Omental fat pad (tissue), 4 donors: ENCODE measurements at places on chromosomes 7 and 10.

DNA sequence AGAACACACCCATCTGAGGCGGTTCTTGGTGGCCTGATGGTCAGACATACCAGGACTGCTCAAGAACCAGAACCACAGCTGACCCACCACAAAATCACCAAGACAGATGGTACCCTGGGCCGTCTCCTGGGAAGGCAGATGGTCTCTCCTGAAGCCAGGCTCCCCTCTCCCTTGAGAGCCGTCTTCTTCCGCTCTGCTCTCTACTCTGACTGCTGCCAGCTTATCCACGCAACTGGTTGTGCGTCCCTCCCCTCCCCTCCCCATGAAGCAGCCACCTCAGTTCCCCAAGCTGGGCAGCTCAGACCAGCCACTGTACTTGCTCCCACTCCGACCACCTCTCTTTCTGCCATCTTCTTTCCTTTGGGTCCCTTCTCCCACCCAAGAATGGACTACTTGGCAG lies 14.0 kb downstream of the PDIA4 start:
- no peak for DNase-seq

DNA sequence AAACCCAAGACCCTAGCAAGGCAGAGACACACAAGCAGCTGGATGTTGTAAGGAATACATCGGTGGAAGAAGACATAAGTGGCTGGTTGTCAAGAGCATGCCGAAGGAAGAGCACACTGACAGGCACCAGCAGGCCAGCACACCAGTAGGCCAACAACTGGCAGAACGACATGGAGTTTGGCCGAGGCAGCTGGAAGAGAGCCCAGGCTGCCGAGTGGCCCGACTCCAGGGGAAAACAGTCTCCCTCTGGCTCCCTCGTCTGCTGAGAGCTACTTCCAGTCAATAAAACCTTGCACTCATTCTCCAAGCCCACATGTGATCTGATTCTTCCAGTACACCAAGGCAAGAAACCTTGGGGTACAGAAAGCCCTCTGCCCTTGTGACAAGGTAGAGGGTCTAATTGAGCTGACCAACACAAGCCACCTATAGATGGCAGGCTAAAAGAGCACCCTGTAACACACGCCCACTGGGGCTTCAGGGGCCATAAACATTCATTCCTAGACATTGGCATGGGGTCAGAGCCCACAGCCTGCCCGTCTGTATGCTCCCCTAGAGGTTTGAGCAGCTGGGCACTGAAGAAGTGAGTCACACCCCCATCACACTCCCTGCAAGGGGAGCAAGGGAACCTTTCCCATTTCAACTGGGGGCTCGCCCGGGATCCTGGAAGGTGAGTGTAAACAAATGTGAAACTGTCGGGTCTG lies 14.7 kb upstream of the TNS3 start:
- no peak for DNase-seq

- DNase-seq, result no peak
Observed at GRCh38 chr10:100811261-100811660, 65.9 kb downstream of the PAX2 start.

DNA sequence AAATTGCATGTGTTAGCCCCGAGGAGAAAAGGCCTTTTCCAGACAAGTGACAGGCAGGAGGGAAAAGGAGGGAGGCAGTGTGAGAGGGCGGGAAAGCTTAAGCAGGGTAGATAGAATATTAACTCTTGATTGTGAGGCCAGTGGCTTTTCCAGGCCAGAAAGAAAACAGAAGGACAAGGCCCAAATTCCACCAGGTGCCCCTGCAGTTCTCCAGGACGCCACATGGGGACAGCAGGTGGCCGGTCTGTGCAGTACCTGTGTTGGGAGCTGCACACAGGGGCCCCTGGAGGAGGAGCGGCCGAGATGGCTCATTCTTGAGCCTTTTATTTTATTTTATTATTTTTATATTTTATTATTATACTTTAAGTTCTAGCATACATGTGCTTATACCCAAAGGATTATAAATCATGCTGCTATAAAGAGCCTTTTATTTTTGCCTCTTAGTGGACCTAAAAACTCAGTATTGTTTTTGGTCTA lies 141.3 kb upstream of the KLF14 start:
- no peak for DNase-seq

GRCh38 chr10:91360461-91360860 lies 49.7 kb upstream of the HECTD2 start:
- no peak for DNase-seq

GRCh38 chr10:72885953-72886352 lies 7.6 kb upstream of the OIT3 start:
- DNase-seq, result no peak

DNA sequence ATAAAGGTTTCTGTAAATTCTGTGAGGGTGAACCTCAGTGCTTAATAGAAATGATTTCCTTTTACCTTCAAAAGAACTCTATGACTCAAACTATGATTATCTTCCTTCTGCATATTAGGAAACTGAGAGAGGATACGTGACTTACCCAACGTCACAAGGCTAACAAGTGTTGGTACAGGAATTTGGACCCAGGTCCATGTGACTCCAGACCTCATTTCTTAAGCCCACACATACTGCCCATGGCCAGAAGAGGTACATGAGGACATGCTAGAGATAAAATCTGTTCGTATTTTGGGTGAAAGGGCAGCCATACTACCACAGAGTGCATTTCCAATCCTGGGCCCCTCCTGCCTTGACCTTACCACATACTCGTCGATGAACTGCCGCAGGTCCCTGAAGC lies 61.5 kb upstream of the TM9SF3 start:
- DNase-seq, result no peak

GRCh38 chr10:74930965-74931364 lies 104.6 kb downstream of the KAT6B start:
- DNase-seq, result no peak

GRCh38 chr10:91049988-91050360 lies 129.1 kb upstream of the ANKRD1 start:
- DNase-seq, result no peak

GRCh38 chr10:129883626-129884397 lies 80.3 kb downstream of the EBF3 start:
- no peak for DNase-seq

GRCh38 chr7:141166926-141167325 lies 93.1 kb downstream of the TMEM178B start:
- no peak for DNase-seq

GRCh38 chr10:32413513-32413912 lies 32.4 kb upstream of the CCDC7 start:
- DNase-seq, result no peak

- no peak for DNase-seq
Observed at GRCh38 chr7:140745266-140746058, 49.0 kb downstream of the NDUFB2 start.

DNA sequence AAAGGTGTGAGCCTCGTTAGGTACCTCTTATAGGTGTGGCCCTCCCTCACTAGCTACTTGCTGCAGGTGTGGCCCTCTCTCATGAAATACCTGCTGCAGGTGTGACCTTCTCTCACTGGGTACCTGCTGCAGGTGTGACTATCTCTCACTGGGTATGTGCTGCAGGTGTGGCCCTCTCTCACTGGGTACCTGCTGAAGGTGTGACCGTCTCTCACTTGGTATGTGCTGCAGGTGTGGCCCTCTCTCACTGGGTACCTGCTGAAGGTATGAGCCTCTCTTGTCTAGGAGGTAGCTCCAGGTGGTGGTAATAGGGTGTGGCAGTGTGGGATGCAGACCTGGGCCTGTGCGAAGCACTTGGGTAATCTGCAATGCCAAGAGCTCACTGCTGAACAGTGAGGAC lies 170.7 kb upstream of the PLPP4 start:
- DNase-seq, result no peak

DNA sequence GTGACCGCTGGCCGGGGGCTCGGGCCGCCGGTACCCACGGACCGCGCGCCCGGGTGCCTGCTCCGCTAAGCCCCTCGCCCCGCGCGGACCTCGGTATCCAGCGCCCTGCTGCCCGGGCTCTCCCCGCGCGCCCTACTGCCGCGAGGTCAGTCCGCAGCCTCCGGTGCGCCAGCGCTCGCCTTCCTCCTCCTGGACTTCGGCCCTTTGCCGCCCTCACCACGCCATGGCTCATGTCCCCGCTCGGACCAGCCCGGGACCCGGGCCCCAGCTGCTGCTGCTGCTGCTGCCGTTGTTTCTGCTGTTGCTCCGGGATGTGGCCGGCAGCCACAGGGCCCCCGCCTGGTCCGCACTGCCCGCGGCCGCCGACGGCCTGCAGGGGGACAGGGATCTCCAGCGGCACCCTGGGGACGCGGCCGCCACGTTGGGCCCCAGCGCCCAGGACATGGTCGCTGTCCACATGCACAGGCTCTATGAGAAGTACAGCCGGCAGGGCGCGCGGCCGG lies 483 bp downstream of the GDF10 start:
- DNase-seq, result no peak

DNA sequence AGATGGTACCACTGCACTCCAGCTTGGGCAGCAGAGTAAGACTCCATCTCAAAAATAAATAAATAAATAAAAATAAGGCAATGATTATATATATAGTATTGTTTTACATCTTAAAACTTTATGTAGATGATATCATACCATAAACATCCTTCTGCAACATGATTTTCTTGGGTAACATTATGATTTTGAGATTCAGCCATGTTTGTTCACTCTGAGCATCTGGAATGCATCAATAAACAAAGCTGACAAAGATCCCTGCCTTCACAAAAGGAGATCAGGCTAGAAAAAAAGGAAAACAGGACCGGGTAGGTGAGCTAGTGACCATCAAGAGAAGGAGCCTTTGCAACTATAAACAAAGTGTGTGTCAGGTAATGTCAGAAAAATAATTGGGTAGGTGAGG lies 31.9 kb upstream of the KAT6B start:
- no peak for DNase-seq

DNA sequence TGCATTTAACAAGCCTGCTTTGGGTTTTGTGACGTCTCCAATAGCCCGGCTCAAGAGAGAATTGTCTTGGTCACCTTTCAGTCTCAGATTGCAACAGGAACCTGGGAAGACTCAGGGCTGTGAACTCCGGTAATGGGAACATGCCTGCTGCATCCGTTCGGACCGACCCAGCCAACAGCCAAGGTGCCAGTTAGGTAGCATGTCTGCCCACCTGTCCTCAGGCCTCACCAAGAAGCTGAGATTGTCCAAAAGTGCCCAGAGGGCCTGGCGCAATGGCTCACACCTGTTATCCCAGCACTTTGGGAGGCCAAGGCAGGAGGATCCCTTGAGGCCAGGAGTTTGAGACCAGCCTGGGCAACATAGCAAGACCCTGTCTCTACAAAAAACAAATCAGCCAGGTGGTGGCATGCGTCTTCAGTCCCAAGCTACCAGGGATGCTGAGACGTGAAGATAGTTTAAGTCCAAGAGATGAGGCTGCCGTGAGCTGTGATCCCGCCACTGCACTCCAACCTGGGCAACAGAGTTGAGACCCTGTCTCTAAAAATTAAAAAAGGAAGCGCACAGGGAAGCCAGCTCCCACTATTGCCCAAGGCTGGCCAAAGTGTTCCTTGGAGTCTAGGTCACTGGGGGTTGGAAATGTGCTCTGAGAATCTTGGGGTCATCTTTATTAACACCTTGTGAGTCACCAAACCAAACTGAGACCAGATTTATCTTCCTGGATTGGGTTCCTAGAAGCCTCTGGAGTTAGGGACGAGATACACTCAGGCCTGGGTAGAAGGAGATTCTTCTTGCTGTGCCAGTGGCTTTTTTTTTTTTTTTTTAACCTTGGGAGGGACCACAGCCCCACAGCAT lies 26.9 kb downstream of the BAG3 start:
- DNase-seq, result no peak

DNA sequence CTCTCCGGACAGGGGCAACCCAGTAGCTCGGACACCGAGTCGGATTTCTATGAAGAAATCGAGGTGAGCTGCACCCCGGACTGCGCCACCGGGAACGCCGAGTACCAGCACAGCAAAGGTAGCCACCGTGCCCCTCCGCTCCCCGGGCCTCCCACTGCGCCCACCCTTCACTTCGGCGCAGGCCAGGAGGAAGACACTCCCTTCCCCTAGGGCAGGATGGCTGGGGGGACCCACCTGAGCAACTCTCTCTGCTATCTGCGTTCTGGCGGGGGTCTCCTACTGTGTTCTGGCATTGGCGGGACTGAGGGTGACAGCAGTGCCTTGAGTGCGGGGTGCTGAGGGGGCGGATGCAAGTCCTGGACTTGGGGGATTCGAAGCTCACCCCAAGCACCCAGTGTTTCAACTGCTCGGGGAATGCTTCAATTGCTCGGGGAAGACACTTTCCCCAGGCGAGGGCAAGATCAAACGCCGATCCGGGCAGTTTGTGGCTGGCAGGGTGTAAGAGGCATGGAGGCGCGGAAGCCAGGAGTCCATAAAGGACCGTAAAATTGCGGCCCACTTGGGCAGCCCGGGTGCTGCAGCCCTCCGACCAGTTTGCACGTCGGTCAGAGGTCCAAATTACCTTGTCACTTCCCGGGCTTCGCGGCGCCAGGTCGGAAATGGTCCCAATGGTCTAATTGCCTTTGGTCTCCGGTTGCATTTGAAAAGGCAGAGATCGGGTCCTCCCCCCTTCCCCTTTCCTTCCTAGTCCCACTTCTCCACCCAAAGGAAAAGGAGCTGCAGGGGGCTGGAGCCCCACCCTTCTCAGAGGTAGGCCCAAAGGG lies 950 bp downstream of the EVX1 start:
- DNase-seq, result no peak

GRCh38 chr7:98322331-98323270 lies 41.1 kb downstream of the BRI3 start:
- DNase-seq, result no peak

GRCh38 chr7:82110146-82110840 lies 333.3 kb downstream of the CACNA2D1 start:
- DNase-seq, result no peak

- DNase-seq, result no peak
Observed at GRCh38 chr7:19146699-19147098, 1.5 kb upstream of the FERD3L start.

- DNase-seq, result no peak
Observed at GRCh38 chr7:42025635-42026375, 211.2 kb downstream of the GLI3 start.

DNA sequence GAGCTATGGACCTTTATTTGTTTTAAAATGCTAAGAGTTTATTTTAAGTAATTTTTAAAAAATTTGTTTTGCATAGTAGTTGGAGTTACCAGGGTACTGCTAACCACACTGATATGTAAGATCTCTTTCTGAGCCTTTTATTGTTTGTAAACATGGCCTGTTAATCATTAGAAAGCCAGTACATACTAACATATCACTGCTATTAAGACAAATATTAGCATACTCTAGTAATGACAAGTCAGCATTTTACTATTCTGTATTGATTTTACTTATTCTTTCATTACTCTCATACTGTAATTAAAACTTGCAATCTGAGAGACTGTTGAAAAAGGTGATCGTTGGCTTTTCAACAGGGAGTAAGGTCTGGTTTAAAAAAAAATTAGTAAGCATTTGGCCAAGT lies 66.7 kb downstream of the PTEN start:
- DNase-seq, result no peak
